ENCODE measurements at places on chromosomes 3 and 15. TPM values are rescaled to one million over a fixed set of nuclear protein-coding genes. Genes with fewer than 3 reads are reported as not detected.

AHSG gene
- total RNA-seq = not detected

CSTA gene
- total RNA-seq = not detected

CRABP1 gene
- total RNA-seq = 803 TPM

SNRPA1 gene
- 132 TPM for total RNA-seq

GUCA1C gene
- not detected for total RNA-seq

KBTBD13 gene
- not detected for total RNA-seq

MAPKAPK3 gene
- 38.8 TPM for total RNA-seq

MAP1A gene
- total RNA-seq = 24.3 TPM

ACAN gene
- 0.30 TPM for total RNA-seq

GOLGA8J gene
- 0.54 TPM for total RNA-seq

LINGO1 gene
- total RNA-seq = 36.8 TPM

CADPS gene
- total RNA-seq = 8.5 TPM

GOLGA8T gene
- 0.47 TPM for total RNA-seq

RASL12 gene
- total RNA-seq = 1.5 TPM

GOLGA6D gene
- not detected for total RNA-seq

GOLGA6L7 gene
- not detected for total RNA-seq

DNA sequence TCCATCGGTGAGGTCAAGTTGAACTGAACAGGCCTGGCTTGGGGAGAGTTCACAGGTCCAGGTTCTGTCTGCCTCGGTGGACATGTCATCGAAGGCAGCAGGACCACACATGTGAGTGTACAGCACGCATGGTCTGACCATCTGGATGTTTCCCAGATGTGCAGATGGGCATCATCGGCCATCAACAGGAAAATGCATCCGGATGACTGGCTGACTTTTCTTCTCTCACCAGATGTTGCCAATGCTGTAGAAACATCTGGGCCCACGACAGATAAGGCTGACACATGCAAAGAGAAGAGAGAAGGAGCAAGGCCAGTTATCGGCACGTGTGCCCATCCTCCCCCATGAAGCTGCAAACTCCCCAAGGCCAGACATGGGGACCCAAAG, 45.1 kb downstream of the NOX5 start:
- DNase-seq = no peak
- H3K27ac ChIP-seq = no peak overlapping the region
- H3K27me3 ChIP-seq = peaks cover 27% of the 10 kb centered on the region
- H3K4me3 ChIP-seq = no peak overlapping the region
- H3K4me1 ChIP-seq = peaks cover 14% of the 10 kb centered on the region

GRCh38 chr15:84914351-84914750, 29.9 kb downstream of the SLC28A1 start:
- no peak overlapping the region for H3K27ac ChIP-seq
- no peak for DNase-seq
- H3K36me3 ChIP-seq = no peaks in the 10 kb centered on the region
- H3K4me3 ChIP-seq = no peak overlapping the region
- peaks cover 2% of the 10 kb centered on the region for H3K27me3 ChIP-seq

DNA sequence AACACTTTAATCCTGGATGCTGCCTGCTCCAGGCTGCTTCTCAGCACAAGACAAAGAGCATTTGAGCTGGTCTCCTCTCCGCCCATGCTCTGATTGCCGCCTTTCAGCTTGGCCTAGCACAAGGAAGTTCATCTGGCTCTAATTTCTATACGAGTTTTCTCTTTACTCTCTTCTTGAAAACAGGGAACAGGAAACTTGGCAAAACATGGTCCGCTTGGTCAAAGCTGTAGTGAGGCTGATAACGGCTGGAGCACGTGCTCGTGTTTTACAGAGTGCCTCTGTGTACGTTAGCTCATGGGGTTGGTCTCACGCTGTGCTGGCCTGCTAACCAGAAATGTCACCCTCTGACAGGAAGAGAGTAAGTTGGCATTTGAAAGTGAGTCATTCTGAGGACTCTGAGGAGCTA, 19.2 kb downstream of the RARRES1 start:
- H3K27me3 ChIP-seq = no peaks in the 10 kb centered on the region
- no peak for DNase-seq
- H3K27ac ChIP-seq = no peak overlapping the region
- H3K4me1 ChIP-seq = peaks cover 9% of the 10 kb centered on the region

GRCh38 chr3:52934630-52935530, 37.5 kb upstream of the STIMATE start:
- no peaks in the 10 kb centered on the region for H3K36me3 ChIP-seq
- H3K27ac ChIP-seq = no peak overlapping the region
- H3K27me3 ChIP-seq = no peaks in the 10 kb centered on the region
- no peak overlapping the region for H3K4me3 ChIP-seq
- peak; percentile 34 for DNase-seq

GRCh38 chr3:45895686-45896468, 9.5 kb downstream of the CCR9 start:
- no peak overlapping the region for H3K4me3 ChIP-seq
- no peak for DNase-seq
- H3K4me1 ChIP-seq = no peaks in the 10 kb centered on the region

DNA sequence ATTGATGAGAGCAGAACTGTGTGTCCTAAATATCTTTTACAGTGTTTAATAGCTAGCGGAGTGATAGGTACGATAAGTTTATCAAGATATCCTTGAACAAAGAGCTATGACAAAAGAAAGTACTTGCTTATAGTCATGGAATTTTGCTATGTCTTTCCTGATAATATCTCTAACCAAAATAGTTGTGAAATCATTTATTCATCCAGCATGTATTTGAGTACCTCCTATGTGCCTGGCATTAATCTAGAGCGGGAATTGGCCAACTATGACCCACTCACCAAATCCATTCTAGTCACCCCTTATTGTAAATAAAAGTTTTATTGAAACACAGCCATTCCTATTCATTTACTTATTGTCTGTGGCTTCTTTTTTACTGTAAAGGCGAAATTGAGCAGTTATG, 46.6 kb downstream of the ZFAND6 start:
- H3K4me3 ChIP-seq = no peak overlapping the region
- no peaks in the 10 kb centered on the region for H3K36me3 ChIP-seq
- H3K4me1 ChIP-seq = no peaks in the 10 kb centered on the region
- no peak for DNase-seq
- no peak overlapping the region for H3K27ac ChIP-seq

GRCh38 chr3:122314228-122314876, 10.7 kb upstream of the CSTA start:
- peaks cover 4% of the 10 kb centered on the region for H3K36me3 ChIP-seq
- no peak overlapping the region for H3K27ac ChIP-seq
- DNase-seq = no peak
- peaks cover 6% of the 10 kb centered on the region for H3K27me3 ChIP-seq

- no peak overlapping the region for H3K27ac ChIP-seq
- DNase-seq = no peak
- no peak overlapping the region for H3K4me3 ChIP-seq
- no peaks in the 10 kb centered on the region for H3K27me3 ChIP-seq
- H3K36me3 ChIP-seq = no peaks in the 10 kb centered on the region
Observed at GRCh38 chr3:18679238-18679637, 254.1 kb upstream of the SATB1 start.
